MG63 (cell line): ENCODE measurements at places on chromosomes 6 and 20. TPM values are rescaled to one million over a fixed set of nuclear protein-coding genes. Genes with fewer than 3 reads are reported as not detected.

The IYD gene
- 0.03 TPM in 1 of 2 replicates, not detected in the other for total RNA-seq

The PSORS1C1 gene
- not detected in 2 replicates for total RNA-seq

The HLA-DMB gene
- total RNA-seq, result 0.76 and 0.79 TPM in 2 replicates

The HEY2 gene
- total RNA-seq, result not detected in 2 replicates

The BPIFB3 gene
- not detected in 2 replicates for total RNA-seq

The DBNDD2 gene
- total RNA-seq, result 17.6 and 25.0 TPM in 2 replicates

The HS3ST5 gene
- not detected in 2 replicates for total RNA-seq

The HLA-G gene
- total RNA-seq, result not detected in 2 replicates

The DNMT3B gene
- 5.6 and 6.6 TPM in 2 replicates for total RNA-seq

The OR2H2 gene
- total RNA-seq, result not detected in 2 replicates

The ENPP1 gene
- 0.91 and 3.1 TPM in 2 replicates for total RNA-seq

The PPP1R3D gene
- total RNA-seq, result 8.8 and 11.4 TPM in 2 replicates

The TGM3 gene
- not detected in 2 replicates for total RNA-seq

The IL17A gene
- total RNA-seq, result not detected in 2 replicates

The PBOV1 gene
- total RNA-seq, result not detected in 2 replicates

The E2F1 gene
- total RNA-seq, result 52.1 and 57.2 TPM in 2 replicates

The MDFI gene
- total RNA-seq, result not detected in 2 replicates

The MYO6 gene
- 3.5 and 4.1 TPM in 2 replicates for total RNA-seq

The FOXC1 gene
- 2.2 and 5.5 TPM in 2 replicates for total RNA-seq

The BPI gene
- not detected in 2 replicates for total RNA-seq

The ADGRB3 gene
- total RNA-seq, result not detected in 2 replicates

The GPR63 gene
- 0.03 and 0.10 TPM in 2 replicates for total RNA-seq

The AIF1 gene
- total RNA-seq, result not detected in 2 replicates

The EMILIN3 gene
- total RNA-seq, result 0.76 TPM in 1 of 2 replicates, not detected in the other
